Activated CD4-positive, alpha-beta T cell treated with anti-CD3 and anti-CD28 coated beads, Interleukin-2, amount 50 U/mL, for 1 hour (primary cell): ENCODE measurements at places on chromosomes 6 and 20.

GRCh38 chr6:373031-373430 is 18.5 kb upstream of the IRF4 start:
- no peak for DNase-seq

- DNase-seq: no peak
These were observed 26.8 kb downstream of the SNX5 start for GRCh38 chr20:17941826-17942196.

DNA sequence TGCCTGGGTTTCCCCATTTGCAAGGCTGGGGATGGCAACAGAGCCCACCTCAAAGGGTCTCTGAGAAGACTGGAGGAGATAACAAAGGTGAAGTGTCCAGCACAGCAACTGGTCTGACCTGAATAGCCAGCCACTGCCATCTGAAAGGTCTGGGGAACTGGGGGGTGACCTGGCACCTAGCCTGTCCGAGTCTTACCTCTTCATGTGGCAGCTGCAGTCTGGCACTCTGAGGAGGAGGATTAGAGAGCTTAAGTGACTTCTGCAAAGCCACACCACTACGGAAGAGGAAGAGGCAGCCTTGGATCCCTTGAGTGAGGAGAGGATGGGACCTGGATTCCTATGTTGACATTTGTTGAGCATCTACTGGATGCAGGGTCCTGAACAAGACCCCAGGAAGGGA is 22.2 kb downstream of the C20orf203 start:
- no peak for DNase-seq

DNA sequence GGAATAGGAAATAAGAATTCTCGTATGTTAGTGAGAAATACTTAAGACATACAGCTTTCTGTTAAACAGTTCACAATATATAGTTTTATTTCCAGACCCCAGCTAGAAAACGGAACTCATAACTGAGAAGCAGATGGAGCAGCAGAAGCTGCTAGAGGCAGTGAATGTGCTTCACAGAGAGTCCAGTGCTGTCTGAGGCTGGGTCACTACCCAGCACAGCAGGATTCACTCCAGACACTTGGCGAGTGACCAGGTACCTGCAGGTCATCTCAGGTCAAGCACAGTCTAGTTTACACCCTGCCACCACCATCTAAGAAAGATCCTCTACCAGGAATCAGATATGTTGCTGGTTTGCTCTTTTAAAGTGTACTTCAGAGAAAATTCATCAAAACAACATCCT is 243.1 kb upstream of the RAB32 start:
- no peak for DNase-seq

GRCh38 chr6:110485491-110485890 is 9.1 kb upstream of the SLC22A16 start:
- no peak for DNase-seq

- DNase-seq: no peak
These were observed 14.6 kb downstream of the CCM2L start for GRCh38 chr20:32024683-32025295.

- no peak for DNase-seq
These were observed 9.5 kb upstream of the SUPT3H start for GRCh38 chr6:45387236-45387635.

DNA sequence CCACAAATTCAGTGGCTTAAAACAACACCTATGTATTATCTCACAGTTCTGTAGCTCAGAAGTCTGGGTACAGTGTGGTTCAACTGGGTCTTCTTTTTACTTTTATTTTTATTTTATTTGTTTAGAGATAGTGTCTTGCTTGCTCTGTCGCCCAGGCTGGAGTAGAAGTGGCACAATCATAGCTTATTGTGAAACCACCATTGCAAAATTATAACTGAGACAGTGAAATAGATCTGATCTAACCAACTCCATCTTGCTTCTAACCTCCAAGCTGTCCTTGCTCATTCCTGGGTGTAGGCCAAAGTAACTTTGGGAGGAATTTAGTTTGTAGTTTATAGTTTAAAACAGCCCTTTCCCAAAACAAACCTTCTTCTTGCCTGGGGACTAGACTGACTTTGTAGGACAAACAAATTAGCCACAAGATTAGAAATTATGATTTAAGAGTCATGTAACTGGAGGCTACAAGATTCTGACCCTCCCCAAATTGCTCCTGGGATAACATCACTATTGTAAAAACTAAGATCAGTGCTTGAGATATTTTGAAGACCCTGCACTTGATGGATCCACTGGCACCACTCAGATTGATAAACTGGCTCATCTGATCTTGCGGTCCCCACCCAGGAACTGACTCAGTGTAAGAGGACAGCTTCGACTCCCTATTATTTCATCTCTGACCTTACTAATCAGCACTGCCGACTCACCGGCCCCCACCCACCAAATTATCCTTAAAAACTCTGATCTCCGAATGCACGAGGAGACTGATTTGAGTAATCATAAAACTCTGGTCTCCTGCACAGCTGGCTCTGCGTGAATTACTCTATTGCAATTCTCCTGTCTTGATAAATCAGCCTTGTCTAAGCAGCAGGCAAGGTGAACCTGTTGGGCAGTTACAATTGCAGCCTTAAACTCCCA is 193.4 kb upstream of the CDYL start:
- DNase-seq: no peak

DNA sequence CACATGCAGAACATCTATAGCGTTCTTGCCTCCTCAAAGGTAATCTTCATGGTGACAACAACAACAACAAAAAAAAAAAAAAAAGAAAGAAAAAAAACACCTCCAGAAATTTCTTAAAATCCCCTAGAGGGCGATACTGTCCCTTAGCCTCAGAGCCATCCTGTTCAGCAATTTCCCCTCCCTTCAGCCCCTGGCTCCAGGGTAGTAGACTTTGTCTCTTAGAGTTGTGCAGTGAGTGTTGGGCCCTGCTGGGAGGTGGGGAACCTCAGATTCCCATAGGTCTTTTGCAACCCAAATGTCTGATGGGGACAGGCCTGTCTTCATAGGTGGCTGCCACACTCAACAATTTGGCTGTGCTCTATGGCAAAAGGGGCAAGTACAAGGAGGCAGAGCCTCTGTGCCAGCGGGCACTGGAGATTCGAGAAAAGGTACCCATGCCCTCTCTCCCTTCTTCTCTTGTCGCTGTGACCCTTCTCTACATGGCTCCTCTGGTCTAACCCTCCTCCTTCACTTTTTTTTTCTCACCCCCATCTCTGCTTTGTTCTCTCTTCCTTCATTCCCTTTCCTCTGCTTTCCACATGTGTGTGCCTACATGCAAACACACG is 6.0 kb upstream of the PTK7 start:
- no peak for DNase-seq

GRCh38 chr20:43963872-43964791 is 49.5 kb downstream of the TOX2 start:
- peak; percentile 56 for DNase-seq

DNA sequence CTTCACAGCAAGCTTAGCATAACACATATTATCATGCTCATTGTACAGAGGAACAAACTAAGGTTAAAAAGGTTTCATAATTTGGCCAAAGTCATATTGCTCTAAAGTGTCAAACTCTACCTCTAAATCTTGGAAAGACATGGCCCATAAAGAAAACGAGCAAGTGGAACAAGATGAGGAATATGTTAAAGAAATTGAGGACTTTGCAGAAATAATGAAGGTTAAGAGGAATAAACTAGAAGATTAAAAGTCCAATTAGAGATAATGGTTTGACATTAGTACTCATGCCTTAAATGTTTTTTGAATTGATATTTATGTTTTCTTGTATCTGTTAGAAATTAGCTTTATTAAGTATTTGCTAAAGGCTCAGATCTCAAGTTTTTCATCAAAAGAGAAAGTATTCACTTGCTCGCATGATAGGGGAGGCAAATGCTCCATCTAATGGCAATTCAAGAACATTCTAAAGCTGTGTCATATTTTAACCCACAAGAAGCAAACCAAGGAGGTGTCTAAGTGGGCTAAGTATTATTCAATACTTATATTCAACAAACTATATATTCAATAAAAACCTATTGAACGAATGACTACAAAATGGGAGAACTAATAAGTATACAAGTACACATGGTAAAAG is 192.9 kb upstream of the SPTLC3 start:
- DNase-seq: no peak

DNA sequence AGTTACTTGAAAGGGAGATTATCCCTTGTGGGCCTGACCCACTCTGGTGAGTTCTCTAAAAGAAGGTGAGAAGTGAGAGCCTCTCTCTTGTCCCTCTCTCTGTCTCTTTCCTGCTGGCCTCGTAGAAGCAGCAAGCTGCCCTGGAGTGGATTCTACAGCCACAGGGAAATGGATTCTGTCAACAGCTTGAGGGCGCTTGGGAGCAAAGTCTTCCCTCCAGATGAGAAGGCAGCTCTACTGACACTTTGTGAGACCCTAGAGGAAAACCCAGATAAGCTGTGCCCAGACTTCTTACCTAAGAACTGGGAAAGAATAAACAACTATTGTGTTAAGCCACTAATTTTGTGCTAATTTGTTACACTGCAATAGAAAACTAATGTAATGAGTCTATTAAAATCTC is 39.9 kb downstream of the ANKRD60 start:
- no peak for DNase-seq

- DNase-seq: no peak
These were observed 263.0 kb downstream of the PAX1 start for GRCh38 chr20:21968486-21968885.
